ENCODE measurements at places on chromosomes 16 and 17.

- no peak for DNase-seq
Observed at GRCh38 chr17:73099511-73099910, 7.0 kb upstream of the SLC39A11 start.

- DNase-seq = no peak
Observed at GRCh38 chr16:49415083-49415482, 41.5 kb downstream of the C16orf78 start.

DNA sequence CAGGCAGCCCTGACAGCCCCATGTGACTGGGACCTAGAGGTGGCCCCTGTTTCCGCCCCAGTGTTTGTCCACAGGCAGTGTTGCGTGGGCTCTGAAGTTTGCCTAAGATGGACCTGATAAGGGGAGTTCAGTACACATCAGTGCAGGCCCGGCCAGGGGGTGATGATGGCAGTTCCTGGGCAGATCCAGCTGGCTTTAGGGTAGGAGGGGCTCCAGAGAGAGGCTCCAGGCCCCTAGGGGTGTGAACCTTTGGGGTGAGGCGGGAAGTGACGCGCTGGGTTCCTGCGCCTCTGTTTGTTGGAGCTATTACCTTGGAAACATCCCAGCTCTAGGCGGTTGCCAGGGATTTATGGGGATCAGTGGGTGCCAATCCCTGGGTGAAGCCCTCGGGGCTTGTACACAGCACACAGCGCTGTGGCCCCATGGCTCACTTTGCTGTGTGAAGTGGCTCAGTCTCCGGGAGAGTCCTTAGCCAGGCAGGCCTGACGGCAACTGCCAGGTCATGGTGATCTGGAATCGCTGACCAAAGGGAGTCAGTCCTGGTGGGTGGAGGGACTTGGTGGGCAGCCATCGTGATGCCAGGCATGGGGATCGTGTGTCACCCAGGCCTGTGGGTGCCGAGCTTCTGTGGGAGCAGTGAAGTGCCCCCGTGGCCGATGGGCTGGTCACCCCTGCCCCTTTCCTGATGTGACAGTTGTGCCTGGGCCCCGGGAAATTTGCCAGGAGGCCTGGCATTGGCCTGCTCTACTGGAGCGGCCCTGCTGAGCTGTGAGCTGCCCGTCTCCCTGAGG, 146.1 kb downstream of the SEC14L1 start:
- DNase-seq = no peak

DNA sequence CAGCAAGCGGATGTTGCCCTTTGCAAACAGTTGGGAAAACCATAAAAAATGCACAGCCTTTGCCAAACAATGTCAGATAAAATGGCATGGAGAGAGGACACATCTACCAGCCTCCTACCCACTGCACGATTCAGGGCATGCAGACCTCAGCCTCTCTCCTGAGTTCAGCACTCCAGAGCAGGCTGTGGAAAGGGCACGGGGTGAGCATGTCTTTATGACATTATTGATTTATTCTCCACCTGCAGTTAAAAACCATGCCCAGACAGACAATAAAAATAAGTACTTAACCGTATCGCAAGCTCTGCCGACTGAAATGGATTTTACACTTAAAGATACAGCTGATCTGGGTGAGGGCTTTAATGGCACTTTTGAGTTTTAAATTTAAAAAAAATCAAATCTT, 127.1 kb downstream of the MAF start:
- no peak for DNase-seq

GRCh38 chr16:55856950-55857349, 18.2 kb downstream of the CES5A start:
- no peak for DNase-seq

DNA sequence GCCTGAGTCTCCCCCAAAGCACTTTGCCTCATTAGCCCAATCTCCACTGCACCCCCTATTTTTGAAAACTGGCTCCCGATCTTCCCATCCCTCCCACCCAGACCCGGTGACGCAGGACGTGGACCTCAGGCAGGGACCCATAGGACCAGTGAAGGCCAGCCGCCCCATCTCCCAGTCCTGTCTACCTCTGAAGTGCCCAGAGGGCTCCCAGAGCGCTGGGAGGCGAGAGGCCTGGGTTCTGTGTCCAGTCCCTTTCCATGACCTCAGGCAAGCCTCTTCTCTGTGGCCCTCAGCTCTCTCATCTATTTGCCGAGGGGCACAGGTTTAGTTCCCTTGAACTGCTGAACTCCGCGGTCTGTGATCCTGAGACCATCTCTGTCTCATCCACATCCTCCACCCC, 714 bp downstream of the TNS4 start:
- no peak for DNase-seq

- no peak for DNase-seq
Observed at GRCh38 chr16:11303405-11304138, 22.4 kb upstream of the PRM1 start.

GRCh38 chr17:31858642-31859486, at the start of gene COPRS:
Gene COPRS (minus strand): TSS chr17:31859244. CDS start chr17:31859199, 45 bp downstream.
- DNase-seq = peak; percentile 70

- no peak for DNase-seq
Observed at GRCh38 chr17:39064374-39064773, 87.1 kb downstream of the PLXDC1 start.

Data from stimulated activated naive CD8-positive, alpha-beta T cell treated with anti-CD3 and anti-CD28 coated beads, Interleukin-15, amount 100 ng/mL, for 72 hours (primary cell).